Fibroblast of gingiva (primary cell): ENCODE measurements at places on chromosomes 12 and 14.
A peak's percentile ranks its signal among the peaks of the same experiment; 100 is the strongest.

DNA sequence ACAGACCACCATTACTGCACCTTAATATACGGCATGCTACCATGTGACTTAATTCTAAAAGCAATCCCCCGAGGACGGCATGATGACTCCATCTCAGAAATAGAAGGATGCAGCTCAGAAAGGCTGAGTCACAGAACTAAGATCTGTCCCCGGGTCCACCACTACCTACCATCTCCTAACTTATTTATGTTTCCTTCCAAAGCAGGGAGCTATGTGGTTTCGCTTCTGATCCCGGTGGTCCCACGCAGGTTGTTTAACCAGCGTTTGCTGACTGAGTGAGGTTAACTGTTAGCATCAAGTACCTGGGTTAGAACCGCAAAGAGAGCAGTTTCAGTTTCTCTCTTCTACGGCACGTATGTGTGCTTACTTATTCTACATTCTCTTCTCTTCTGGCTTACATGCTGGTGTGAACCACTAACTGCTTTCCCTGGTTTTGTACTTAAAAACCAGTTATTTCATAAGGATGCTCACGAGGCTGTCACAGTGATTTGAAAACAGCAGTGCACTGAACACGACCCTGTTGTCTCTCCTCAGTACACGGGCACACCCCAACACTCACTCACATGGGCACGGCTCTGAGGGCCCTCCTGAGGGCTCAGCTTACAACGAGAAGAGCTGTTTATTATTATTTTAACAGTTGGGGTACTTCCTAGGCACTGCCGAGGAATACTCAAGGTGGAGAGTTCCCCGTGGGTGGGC, 66.7 kb downstream of the CCDC88C start:
- no peak for DNase-seq

GRCh38 chr14:61476754-61477410, 155.5 kb downstream of the PRKCH start:
- DNase-seq: peak; percentile 96

- DNase-seq: peak; percentile 98
Observed at GRCh38 chr14:31090883-31091764, 64.9 kb upstream of the STRN3 start.

DNA sequence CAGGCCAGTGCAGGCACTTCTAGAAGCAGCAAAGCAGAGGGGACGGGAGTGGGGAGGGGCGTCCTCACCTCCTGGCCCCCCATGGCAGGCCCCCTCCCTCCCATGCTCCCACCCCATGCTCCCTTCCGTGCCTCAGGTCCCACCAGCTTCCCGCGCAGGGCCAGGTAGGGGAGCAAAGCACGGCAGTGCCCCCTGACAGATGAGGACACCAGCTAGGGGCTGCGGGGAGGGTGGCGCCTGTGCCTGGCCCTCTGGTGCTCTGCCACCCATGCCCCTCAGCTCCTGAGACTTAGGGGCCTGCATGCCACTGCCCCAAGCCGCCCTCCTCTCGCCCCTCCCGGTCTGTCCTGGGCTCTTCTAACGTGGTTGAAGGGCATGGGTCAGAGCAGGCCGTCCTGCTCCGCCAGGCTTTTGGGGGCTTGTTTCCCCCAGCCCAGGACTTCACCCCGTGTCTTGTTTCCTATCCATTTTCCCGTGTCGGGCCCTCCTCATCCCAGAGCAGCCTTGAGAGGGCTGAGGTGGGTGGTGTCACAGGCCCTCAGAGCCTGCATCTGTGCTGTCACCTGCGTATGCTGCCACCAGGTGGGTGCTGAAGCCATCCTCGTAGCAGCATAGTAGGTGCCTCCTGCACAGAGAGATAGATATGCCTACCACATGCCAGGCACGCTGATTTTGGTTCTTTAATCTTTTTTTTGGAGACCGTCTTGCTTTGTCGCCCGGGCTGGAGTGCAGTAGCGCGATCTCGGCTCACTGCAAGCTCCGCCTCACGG, 10.2 kb downstream of the TRMT61A start:
- DNase-seq: no peak

DNA sequence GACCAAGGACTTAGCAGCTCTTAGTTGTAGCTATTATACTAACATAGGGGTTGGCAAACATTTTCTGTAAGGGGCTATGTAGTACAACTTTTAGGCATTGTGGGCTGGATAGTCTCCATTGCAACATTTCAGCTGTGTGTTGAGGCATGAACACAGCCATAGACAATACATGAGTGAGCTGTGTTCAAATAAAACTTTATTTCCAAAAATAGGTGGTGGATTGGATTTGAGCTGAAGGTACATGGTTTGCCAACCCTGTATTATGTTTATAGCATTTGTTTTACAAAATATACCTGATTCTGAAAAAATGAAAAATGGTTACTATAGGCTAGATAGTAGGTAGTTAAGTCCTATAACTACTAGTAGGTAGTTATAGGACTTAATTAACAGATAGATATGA, 40.5 kb downstream of the ETNK1 start:
- no peak for DNase-seq

- no peak for DNase-seq
Observed at GRCh38 chr12:67318786-67319185, 49.6 kb downstream of the CAND1 start.

DNA sequence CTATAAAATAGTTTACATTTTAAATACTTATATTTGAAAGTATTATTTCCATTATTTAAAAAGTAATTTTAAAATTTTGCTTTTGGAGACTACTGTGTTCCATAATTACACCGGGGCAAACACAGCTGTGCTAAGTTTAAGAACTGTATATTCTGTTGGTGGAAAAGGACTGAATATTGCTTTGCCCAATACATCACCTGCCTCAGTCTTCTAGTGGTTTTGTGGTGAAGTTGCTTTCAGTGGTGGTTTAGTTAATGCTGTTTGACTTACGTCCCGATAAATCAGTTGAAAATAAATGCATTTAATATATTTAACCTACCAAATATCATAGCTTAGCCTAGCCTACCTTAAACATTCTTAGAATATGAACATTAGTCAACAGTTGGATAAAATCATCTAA, 23.4 kb downstream of the FBXO34 start:
- DNase-seq: no peak

GRCh38 chr14:31122921-31123320, 84.7 kb downstream of the HECTD1 start:
- no peak for DNase-seq

GRCh38 chr12:104896710-104897109, 61.4 kb downstream of the SLC41A2 start:
- no peak for DNase-seq

- no peak for DNase-seq
Observed at GRCh38 chr12:19070341-19070740, 59.2 kb upstream of the PLEKHA5 start.

- no peak for DNase-seq
Observed at GRCh38 chr12:19778797-19779196, 339.5 kb downstream of the AEBP2 start.

DNA sequence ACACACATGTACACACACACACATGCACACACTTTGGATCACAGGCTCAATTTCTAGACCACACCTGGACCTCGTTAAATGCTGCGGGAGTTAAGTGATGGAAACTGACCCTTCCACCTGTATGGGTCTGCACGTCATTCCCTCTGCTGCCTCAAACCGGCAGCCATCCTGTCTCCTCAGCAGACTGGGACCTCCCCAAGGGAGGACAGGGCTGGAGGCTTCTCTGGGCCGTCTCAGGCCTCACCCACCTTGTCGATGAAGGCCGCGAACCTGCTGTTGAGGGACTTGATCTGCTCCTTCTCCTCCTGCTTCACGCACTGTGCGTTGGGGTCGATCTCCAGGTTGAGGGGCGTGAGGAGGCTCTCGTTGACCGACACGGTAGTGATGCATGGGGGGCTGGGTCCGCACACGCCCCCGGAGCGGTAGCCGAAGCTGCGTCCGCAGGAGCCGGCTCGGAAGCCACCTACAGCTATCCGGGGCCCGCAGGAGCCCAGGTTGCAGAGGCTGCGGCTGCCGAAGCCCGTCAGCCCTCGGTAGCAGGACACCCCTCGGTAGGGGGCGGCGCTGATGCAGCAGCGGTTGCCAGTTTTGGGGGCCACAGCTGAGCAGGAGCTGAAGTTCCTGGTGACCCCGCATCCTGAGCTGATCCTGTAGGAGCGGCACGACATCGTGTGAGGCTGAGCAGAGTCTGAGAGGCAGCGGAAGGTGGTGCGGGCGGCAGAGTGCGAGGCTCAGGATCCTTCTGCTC, at the start of gene KRT85:
TSS of gene KRT85 (minus strand) at position 744 of the 748 bp plus-strand sequence. CDS start at position 668, 76 bp downstream.
- no peak for DNase-seq

DNA sequence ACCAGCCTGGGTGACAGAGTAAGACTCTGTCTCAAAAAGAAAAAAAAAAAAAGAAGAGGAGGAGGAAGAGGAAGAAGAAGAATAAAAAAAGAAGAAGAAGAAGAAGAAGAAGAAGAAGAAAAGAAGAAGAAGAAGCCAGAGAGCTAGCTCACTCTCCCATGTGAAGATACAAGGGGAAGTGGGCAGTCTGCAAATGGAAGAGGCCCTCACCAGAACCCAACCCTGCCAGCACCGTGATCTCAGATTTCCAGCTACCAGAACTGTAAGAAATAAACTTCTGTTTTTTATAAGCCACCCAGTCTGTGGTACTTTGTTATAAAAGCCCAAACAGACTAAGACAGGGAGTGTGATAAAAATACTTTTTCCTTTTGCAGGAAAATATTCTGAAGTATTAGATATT, 130.7 kb downstream of the ETNK1 start:
- DNase-seq: no peak

DNA sequence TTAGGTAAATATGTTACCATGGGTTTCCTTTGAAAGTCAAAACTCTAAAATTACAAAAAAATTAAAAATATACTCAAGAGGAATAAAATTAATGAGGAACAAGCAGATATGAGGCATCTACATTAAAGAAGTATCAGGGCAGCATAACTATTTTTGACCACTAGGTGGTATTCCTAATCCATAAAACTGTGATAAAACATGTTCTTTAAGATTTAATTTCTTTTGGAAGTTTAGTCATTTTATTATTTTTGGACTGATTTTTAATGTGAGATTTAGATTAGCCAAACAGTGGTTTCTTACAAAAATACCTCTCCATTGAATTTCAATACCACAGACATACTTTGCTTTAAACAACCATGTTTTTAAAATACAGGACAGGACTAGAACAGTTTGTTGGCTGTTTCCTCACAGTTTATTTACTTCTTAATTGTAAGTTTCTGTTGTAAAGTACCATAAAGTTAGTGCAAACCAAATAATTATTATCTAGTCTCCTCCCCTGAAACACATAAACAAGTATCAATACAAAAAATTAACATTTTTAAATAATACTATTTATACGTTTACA, 49.8 kb downstream of the NTS start:
- peak; percentile 32 for DNase-seq

GRCh38 chr12:51371295-51371953, 19.8 kb downstream of the GALNT6 start:
- DNase-seq: peak; percentile 97

DNA sequence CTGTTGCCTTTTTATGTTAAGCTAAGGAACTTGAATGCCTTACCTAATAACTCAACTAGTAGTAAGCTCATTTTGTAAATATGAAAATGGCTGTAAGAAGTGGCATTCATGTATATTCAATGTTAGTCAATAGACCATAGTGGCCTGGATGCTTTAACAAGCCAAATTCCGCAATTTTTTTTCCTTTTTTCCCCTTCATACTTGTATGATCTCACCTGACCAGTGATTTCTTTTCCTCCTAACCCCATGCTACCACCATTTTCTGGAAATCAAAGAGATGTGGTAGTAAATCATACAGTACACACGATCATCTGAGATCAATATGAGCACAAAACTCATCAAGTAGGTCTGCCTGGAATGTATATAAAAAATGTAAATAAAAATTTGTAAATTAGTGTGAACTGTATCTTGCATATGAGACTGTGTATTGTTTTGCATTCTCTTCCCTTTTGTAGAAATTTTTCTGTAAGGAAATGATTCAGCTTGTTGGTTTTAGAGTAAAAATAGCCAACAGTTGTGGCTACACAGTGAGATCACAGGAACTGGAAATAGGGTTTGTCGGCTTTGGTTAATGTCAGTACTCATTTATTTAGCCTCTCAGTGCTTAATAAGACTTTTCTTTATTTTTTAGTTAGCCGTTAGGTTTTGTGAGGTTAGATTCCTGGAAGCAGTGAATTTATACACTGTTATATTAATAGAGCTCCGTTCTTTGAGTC, 62.5 kb downstream of the ETNK1 start:
- peak; percentile 54 for DNase-seq

DNA sequence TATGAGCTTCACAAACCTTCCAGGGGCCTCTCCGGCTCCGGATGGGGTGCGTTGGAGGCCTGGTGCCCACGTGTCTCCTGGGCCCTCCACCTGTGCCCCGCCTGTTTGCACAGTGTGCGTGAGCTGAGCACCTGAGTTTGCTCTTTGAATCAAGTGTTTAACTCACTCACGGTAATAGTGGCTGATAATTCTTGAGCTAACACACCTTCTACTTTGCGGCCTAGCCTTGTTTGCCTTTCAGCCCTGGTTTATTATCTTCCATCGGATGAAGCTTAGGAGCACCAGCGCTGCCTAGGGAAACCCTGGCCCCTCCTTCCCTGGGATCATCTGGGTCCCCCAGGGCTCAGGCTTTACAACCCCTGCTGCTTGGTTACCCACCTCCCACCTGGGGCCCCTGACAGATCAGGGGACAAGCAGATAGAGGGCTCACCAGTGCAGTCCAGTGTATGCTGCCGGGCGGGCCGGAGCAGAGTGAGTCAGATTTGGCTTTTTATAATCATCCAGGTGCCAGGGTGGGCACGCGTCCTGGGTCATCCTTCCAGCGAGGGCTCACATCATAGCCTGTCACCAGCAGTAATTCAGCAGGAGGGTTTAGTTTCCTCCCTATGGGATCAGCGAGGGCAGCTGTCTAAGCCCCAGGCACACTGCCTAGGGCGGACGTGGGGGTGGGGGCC, 62.8 kb upstream of the RFLNA start:
- DNase-seq: no peak

GRCh38 chr14:54312166-54312801, 84.5 kb upstream of the CDKN3 start:
- peak; percentile 93 for DNase-seq

GRCh38 chr12:56980941-56981530, 23.6 kb upstream of the RDH16 start:
- DNase-seq: no peak

DNA sequence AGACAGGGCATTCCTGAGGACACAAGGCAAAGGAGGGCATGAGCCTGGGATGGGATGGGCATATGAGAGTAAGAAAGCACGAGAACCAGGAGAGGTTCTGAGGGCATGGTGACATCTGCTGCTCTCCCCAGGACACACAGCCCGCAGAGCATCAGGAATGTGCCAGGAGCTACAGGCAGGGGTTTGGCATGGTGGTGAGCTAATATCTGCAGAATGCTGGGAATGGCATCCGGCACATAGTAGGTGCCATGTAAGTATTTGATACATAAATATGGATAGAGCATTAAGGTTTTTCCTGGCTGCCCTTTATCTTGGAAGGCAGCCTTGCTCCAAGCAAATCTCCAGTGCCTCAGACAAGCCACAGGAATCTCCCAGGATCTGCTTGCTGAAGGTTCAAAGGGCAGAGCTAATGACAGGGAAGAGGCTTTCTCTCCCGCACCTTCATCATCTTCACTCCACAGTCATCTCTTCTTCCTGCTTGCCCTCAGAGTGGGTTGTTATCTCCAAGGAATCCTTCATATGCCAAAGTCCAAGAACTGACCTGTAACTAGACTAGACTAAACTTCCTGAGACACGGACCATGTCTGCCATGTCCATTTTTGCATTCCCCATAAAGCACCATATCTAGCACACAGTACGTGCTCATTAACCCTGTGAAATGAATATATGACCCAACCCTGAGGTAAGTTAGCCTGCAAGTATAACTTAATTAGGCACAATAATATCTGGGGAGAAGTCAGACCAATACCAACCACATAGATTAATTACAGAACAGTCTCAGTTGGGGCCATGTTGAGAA, 62.0 kb upstream of the SCN8A start:
- no peak for DNase-seq
